ENCODE measurements at places on chromosomes 12 and 14.

- DNase-seq: no peak
These were observed 1.2 kb downstream of the CIROP start for GRCh38 chr14:23103581-23103980.

DNA sequence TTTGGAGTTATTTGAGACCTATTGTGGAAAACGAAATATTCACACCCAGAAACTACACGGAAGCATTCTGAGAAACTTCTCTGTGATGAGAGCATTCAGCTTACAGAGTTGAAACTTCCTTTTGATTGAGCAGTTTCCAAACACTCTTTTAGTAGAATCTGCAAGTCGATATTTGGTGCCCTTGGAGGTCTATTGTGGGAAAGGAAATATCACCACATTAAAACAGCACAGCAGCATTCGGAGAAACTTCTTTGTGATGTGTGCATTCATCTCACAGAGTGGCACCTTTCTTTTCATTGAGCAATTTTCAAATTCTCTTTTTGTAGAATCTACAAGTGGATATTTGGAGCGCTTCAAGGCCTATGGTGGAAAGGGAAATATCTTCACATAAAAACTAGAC is 595.7 kb upstream of the ALG10B start:
- DNase-seq: no peak

DNA sequence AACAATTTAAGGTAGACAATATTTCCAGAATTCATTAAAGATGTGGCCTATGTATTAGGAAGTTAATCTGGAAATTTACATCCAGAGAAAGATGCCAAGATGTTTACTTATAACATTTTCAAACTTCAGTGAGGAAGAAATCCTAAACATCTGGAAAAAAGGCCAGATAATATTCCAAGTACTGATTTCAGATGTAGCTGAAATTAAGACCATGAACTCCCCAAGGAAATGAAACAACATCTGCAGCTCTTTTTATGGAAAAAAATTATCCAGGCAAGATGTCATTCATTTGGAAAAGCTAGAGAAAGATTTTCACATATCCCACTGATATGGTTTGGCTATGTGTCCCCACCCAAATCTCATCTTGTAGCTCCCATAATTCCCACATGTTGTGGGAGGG is 35.0 kb downstream of the GNG2 start:
- DNase-seq: no peak

GRCh38 chr12:48508987-48509386 is 16.4 kb upstream of the OR8S1 start:
- DNase-seq: no peak

DNA sequence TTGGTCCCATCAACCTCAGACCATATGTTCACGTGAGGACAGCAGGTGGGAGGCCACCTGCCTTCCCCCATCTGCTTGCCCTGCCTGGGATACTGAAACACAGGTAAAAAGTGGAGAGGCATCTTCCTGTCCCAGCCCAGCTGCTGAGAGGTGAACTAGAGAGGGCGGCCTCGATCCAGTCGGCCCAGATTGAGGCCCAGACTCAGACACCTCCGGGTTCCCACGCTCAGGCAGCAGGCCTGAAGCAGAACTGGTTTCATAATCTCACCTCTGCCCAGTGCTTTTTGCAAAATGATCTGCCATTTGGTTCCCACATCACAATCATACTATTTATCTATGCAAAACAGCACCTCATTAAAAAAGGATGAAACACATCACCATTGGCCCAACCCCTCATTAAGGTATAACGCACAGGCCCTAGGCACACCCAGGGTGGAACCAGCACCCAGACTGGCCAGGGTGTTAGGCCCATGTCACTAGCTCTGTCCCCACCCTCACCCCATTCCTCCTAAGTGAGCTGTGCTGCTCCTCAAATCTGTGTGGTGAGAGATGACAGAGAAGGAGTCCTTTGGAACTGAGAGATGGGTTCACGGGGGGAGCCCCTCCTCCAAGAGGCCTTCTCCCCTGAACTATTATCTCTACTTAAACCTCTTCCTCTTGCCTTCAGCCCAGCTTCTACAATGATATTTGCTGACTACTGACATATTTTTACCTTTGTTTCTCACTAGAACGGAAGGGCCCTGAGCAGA is 81.1 kb downstream of the ZFP36L1 start:
- DNase-seq: no peak

DNA sequence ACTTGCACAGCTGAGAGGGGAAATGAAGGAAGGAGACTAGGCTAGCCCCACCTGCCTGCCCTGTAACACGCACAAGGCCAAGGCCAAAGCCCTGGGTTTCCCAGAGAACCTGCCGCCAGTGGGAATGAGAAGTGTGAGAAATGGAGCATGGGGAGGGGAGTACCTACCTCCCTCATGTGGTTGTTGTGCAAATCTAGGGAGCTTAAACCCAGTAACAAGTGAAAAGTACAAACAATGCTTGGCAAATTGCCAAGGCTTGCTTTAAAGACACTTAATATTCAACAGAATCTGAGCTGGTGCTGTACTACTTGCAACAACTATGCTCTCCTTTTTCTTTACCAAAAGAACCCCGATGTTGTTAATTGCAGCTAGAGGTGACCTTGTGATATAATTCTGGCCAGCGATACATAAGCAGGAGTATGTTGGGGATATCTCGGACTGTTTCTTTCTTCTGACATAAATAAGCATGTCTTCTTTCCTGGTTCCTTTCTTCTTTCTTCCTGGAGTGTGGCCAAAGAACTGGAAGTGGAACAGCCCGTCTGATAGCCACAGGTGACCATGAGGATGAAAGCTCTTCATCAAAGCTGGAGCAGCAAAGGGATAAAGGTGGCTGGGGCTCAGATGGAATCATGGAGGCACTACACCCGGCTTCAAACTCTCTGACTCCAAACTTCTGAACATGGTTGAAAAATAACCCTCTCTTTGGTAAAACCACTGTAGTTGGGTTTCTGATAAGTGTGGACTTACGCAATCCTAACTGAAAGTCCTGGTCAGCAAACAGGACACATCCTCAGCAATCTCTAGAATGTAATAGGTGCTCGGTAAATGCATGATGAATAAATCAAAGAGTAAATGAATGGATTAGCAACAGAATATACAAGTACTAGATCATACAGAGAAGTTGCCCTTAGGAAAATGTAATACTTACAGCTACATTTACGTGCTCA is 207.9 kb downstream of the NUAK1 start:
- no peak for DNase-seq

Measured in HFFc6 (cell line).